ENCODE measurements at places on chromosomes 4 and X.

DNA sequence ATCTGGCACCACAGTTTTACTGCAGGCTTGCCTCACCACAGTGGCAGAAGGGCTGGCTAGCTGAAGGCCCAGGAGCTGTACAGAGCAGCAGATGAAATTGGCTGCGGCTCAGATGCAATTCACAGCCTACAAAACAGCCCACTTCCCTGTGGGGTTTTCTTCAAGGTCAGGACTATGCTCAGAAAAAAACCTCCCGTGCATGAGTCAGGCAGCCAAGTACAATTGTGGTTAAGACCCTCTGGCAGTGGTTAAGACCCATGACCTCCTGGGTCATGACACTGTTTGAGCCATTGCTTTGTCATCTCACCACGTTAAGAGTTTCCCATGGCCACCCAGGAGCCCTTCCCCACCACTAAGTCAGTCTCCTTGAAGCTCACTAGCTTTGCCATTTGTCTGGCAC, 276.3 kb downstream of the HNRNPD start:
- DNase-seq: no peak

GRCh38 chr4:5894266-5894665, 1.4 kb upstream of the CRMP1 start:
- peak; percentile 47 for DNase-seq

DNA sequence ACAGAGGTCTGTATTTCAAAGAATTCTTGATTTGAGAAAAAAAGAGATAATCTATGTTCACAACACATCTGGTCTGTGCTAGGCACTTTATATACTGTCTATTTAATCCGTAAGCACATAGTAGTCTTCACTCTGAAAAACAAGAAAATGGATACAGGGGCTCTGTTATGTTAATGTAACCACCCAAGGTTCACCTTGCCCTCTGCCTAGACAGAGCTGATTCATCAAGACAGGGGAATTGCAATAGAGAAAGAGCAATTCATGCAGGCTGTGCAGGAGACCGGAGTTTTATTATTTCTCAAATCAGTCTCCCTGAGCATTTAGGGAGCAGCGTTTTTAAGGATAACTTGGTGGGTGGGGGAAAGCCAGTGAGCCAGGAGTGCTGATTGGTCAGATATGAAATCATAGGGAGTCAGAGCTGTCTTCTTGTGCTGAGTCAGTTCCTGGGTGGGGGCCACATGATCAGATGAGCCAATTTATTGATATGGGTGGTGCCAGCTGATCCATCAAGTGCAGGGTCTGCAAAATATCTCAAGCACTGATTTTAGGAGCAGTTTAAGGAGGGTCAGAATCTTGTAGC, 92.9 kb upstream of the TNIP3 start:
- DNase-seq: no peak

DNA sequence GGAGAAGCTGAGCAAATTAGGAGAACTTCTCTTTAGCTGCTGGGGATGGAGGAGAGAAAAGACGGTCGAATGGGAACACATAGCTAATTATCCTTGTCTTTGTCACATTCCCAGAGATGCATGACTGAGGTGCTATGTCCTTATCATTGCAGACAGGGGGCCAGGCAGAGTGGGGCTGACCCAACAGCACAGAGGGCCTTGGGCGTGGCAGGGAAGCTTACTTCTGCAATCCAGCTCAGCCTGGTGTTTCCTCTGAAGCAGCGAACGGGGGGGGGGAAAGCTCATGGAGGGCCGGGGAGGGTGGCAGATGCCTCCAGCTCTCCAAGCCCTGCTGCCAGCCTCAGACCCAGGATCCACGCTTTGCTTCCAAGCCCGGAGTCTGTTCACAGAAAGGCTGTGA, 50.8 kb upstream of the HOPX start:
- DNase-seq: no peak

DNA sequence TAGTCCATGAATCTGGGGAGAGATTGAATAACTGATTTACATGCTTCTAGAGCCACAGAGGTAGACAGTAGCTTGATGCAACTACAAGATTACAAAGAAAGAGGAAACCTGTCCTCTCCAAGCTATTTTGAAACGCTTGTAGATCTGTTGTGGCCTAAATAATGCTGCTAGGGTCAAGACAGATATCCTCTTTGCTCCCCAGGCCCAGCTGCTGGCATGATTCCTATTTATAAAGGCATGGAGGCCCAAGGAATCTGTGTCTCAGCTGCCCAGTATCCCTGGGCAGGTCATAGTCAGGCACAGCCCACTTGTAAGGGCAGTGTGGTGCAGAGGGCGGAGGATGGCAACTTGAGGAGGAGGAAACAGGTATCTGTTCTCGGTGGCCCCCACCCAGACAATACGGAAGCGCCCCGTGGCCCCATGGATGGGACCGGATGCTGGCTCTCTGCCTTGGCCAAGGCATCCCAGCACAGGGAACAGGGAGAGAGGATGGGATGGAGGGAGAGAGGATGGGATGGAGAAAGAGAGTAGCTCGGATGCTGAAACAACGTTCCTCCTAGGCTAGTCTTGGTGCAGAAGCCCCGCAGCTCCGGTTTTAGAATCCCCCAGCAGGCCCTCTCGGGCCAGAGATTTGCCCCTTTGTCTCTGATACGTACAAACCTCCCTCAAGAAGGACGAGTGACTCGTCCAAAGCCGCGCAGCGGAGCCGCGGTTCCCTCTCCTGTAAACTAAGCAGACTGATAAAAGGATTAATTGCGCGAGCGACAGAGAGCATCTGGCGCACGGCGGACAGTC, 767 bp upstream of the SMIM20 start:
- DNase-seq: peak; percentile 28

- DNase-seq: no peak
Observed at GRCh38 chr4:70681704-70682103, 6.6 kb upstream of the UTP3 start.

- no peak for DNase-seq
Observed at GRCh38 chr4:98509721-98510120, 148.7 kb downstream of the TSPAN5 start.

DNA sequence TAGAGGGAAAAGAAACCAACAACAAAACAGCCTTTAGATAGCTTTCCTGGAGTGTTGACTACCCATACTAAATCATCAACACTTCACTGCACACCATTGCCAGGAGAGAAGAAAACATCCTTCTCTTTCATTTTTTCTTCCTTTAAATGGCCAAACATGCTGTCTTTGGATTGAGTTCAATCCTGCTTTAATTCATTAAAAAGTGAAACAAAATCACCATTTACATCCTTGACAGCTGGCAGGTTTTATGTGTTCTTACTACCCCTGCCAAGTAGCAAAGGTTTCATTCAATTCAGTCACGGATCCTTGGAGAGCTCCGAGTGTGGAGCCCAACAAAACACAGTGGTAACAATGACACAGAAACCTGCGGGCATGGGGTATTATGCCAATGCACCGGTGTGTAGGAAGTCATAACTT, 568.3 kb downstream of the ANKRD50 start:
- DNase-seq: peak; percentile 66

DNA sequence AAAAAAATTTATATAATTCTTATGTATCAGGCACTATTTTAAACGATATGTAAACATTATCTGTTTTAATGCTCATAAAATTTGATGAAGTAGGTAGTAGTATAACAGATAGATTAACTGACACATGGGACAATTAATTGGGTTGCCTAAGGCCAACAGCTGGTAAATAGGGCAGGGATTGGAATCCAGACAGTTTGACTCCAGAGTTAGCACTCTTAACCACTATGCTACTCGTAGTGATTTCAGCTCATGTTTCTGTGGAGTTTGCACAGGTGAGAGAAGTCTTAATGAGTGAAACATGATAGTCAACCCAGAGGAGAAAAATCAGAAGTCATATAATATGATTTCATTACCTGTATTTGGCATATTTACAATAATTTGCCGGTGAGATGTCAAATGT, 126.0 kb upstream of the WDFY3 start:
- no peak for DNase-seq
